Smooth muscle cell of bladder (primary cell): ENCODE measurements at places on chromosomes 5 and 9. TPM values are rescaled to one million over a fixed set of nuclear protein-coding genes. Genes with fewer than 3 reads are reported as not detected.

Gene TOR1A
- 22.0 and 33.2 TPM in 2 replicates for total RNA-seq

Gene DMRTA1
- total RNA-seq: 0.14 and 0.28 TPM in 2 replicates

Gene NUTM2G
- not detected in 2 replicates for total RNA-seq

Gene PTGES
- total RNA-seq: 92.9 and 108 TPM in 2 replicates

Gene PCSK5
- 5.7 and 12.5 TPM in 2 replicates for total RNA-seq

Gene CARD6
- total RNA-seq: 7.0 and 9.6 TPM in 2 replicates

Gene BAAT
- not detected in 2 replicates for total RNA-seq
